Effector memory CD8-positive, alpha-beta T cell (primary cell): ENCODE measurements at places on chromosomes 7 and 10.
A peak's percentile ranks its signal among the peaks of the same experiment; 100 is the strongest.

DNA sequence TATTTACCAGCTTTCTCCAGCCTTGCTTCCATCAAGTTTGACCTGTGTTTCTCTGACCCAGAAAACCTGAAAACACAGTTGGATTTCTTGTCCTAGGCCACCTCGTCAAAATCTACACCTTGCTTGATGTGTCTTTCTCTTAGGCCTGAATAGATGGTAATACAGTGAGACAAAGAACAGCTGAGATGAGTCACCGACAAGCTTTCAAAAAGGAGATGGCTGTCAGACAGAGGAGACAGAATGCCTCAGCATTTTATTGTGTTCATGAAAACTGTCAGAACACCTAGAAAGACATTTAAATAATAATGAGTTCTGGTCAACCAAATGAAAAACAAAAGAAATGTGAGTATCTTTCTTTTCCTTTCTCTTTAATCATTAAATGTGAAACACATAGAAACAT lies 119.7 kb upstream of the SORCS1 start:
- no peak overlapping the region for H3K27ac ChIP-seq
- no peaks in the 10 kb centered on the region for H3K36me3 ChIP-seq
- no peak for DNase-seq
- H3K4me1 ChIP-seq = no peaks in the 10 kb centered on the region
- H3K27me3 ChIP-seq = no peaks in the 10 kb centered on the region
- no peak overlapping the region for H3K4me3 ChIP-seq

DNA sequence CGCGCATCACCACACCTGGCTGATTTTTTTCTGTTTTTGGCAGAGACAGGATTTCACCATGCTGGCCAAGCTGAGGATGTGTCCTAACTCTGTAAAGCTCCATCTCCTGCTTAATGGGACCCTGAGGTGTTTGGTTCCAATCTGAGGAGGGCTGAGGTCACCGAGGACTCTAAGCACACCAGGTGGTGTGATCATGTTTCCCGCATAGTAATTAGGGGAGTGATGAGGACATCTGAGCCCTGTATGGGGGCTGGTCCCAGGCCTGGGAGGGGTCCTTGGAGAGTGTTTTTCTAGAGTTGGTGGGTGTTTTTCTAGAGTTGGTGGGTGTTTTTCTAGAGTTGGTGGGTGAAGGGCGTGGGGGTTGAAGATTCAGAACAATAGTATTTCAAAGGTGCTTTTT lies 3.0 kb upstream of the ABHD11 start:
- no peak overlapping the region for H3K27ac ChIP-seq
- peaks cover 16% of the 10 kb centered on the region for H3K4me1 ChIP-seq
- H3K36me3 ChIP-seq = peaks cover 16% of the 10 kb centered on the region

DNA sequence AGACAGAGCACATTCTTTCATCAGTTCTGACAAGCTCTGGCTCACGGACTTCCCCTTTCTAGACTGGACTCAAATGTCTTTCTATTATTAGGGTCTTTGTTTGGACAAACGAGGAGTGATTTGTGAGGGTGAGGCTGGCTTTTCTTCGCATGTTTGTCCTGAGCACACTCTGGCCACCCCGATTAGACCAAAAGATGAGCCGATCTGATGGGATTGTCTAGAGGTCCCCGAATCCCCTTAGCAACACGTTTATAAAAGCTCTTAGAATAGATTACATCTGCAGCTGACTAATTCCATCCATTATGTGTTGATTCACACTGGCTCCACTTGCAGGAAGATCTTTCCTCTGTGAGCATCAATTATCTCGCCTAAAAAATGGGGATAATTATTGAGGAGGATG lies 675.4 kb upstream of the AUTS2 start:
- H3K4me1 ChIP-seq = no peaks in the 10 kb centered on the region
- H3K27me3 ChIP-seq = no peaks in the 10 kb centered on the region
- H3K27ac ChIP-seq = no peak overlapping the region
- H3K36me3 ChIP-seq = no peaks in the 10 kb centered on the region

GRCh38 chr7:106312906-106313305 lies 28.1 kb upstream of the NAMPT start:
- H3K4me3 ChIP-seq = no peak overlapping the region
- H3K27ac ChIP-seq = no peak overlapping the region
- H3K4me1 ChIP-seq = no peaks in the 10 kb centered on the region
- DNase-seq = no peak
- no peaks in the 10 kb centered on the region for H3K36me3 ChIP-seq
- peaks cover 17% of the 10 kb centered on the region for H3K27me3 ChIP-seq

GRCh38 chr7:135159359-135160085 lies 11.0 kb downstream of the CYREN start:
- peak overlapping the region; percentile 88 for H3K27ac ChIP-seq
- no peak for DNase-seq
- H3K4me3 ChIP-seq = peak overlapping the region; percentile 27
- H3K36me3 ChIP-seq = peaks cover 40% of the 10 kb centered on the region

- H3K4me1 ChIP-seq = no peaks in the 10 kb centered on the region
- no peak overlapping the region for H3K27ac ChIP-seq
- DNase-seq = no peak
- peaks cover 27% of the 10 kb centered on the region for H3K27me3 ChIP-seq
- H3K36me3 ChIP-seq = no peaks in the 10 kb centered on the region
Observed at GRCh38 chr7:22142572-22142971, 196.9 kb upstream of the CDCA7L start.

DNA sequence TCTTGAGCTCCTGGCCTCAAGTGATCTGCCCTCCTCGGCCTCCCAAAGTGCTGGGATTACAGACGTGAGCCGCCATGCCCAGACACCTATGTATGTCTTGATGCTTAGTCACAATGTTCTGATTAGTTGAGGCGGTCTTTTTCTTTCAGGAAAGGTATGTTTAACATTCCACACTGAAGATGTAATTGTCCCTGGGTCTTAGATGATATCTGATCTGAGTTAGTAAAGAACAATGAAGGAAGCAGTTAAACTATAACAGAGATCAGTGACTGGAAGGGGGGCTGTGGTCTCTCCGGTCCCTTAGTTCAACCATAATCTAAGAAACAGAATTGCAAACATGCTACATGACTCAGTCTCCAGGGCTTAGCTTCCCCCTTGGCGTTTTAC lies 31.5 kb upstream of the SH2D4B start:
- peaks cover 55% of the 10 kb centered on the region for H3K4me1 ChIP-seq
- H3K4me3 ChIP-seq = no peak overlapping the region
- peaks cover 55% of the 10 kb centered on the region for H3K36me3 ChIP-seq
- H3K27me3 ChIP-seq = no peaks in the 10 kb centered on the region

DNA sequence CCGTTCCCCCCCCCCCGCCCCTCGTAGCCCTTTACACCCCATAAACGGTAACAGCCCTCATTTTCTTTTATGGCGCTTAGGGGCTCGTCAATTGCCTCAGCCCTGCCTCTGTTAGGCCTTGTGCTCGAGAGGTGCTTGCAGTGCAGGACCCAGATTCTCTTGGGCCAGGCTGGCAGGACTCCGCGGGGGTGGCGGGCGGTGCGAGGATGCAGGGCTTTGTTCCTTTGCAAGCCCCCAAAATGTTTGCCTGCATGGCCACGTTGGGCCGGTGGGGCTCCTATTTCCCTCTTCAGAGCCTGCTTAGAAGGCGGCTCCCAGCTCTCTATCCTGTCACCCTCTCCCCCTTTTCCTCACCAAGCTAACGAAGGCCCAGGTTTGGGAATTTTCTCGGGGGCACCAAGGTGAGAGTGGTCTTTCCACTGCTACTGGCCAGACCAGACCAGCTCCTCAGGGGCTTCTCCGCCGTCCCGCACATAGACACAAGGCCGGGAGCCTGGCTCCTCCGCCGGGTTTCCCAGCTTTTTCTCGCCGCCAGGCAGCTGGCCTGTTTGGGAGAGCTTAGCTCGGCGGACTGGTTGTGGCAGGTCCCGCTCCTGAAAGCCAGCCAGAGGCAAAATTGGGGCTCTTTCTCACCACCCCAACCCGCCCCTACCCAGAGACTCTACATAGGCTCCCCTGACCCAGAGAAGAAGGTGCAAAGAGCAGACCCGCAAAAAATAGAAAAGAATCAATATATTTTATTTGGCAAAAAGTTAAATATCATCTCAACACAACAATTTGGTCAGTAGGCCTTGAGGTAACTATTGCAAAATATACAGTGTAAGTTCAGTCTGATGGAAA lies 3.4 kb downstream of the HOXA9 start:
- H3K27ac ChIP-seq = no peak overlapping the region
- peaks cover 18% of the 10 kb centered on the region for H3K4me1 ChIP-seq
- H3K27me3 ChIP-seq = peaks cover 95% of the 10 kb centered on the region

- peaks cover 8% of the 10 kb centered on the region for H3K4me1 ChIP-seq
- H3K4me3 ChIP-seq = no peak overlapping the region
- H3K27ac ChIP-seq = no peak overlapping the region
- no peak for DNase-seq
Observed at GRCh38 chr7:128446306-128446705, 9.4 kb upstream of the HILPDA start.

GRCh38 chr7:77696643-77697534 lies 630 bp downstream of the RSBN1L start:
- DNase-seq = peak; percentile 48
- H3K4me1 ChIP-seq = peaks cover 31% of the 10 kb centered on the region
- H3K27ac ChIP-seq = peak overlapping the region; percentile 96

- H3K4me3 ChIP-seq = no peak overlapping the region
- no peak for DNase-seq
- H3K27me3 ChIP-seq = peaks cover 69% of the 10 kb centered on the region
Observed at GRCh38 chr10:86312701-86313270, 53.8 kb downstream of the GRID1 start.

DNA sequence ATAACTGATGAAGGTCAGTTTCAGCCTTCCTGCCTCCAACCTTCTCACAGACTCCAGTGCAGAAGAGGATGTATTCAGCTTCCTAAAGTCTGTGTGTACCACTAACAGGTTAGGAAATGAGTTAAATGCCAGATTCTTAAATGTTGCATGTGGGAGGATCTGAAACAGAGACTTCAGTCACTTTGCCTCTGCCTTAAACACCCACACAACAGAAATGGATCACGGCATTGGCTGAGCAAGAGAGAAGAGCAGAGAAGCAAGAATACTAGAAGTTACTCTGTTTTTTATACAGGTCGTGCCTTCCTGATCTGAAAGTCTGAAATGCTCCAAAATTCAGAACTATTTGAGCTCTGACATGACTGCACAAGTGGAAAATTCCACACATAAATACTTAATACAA lies 98.9 kb upstream of the ARHGAP21 start:
- no peak overlapping the region for H3K4me3 ChIP-seq
- no peak overlapping the region for H3K27ac ChIP-seq
- H3K27me3 ChIP-seq = no peaks in the 10 kb centered on the region
- no peak for DNase-seq
- no peaks in the 10 kb centered on the region for H3K36me3 ChIP-seq

DNA sequence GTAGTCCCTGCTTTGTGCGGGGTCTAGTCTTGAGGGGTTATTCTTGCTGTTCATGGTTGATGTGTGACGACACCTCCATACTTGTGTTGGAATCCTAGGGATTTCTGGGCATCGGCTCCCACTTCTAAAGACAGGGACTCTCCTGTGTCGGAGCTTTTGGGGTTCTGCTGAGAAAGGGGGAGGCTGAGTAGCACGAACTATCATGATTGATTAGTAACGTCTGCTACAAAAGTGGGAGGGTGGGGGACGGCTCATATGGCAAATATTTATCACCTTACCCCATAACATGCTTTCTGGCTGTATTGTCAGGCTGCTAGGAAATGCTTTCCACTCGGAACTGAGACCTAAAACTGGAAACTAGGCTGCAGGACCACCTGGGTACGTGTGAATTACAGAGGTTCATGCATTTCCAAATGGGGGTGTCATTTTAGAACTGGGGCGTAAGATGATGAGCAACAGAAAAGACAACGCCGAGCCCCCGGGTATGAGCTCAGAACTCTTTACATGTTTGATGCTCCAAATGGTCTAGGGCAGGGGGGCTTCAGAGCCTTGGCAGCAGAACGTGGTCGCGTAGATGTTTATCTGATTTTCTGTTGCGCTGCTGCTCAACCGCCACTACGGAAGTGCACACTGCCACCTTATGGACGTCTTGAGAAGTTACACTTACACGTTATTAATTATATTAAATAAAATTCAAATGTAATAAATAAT lies 15.1 kb upstream of the NME8 start:
- H3K4me1 ChIP-seq = peaks cover 14% of the 10 kb centered on the region
- H3K27me3 ChIP-seq = no peaks in the 10 kb centered on the region

DNA sequence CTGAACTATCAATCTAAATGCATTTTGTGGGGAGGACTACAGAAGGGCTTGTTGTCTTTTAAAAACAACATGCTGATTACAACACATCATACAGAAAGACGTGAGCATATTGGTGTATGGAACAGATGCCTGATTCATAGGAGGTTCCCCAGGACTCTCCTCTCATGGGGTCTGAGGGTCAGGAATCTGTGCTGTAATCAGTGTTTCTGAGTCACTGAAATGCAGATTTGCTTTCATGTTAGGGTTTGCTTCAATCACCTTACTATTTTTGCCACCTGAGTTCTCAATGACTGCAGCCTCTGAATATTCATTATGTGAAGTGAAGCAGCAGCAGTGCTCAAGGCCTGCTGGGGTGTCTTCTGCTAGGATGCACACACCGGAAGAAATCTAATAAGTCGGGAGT lies 550 bp upstream of the ANK3 start:
- no peak overlapping the region for H3K4me3 ChIP-seq
- H3K36me3 ChIP-seq = no peaks in the 10 kb centered on the region
- no peak overlapping the region for H3K27ac ChIP-seq
- H3K27me3 ChIP-seq = no peaks in the 10 kb centered on the region
- DNase-seq = no peak

- no peak overlapping the region for H3K4me3 ChIP-seq
- no peak overlapping the region for H3K27ac ChIP-seq
- H3K27me3 ChIP-seq = no peaks in the 10 kb centered on the region
- H3K4me1 ChIP-seq = no peaks in the 10 kb centered on the region
- no peaks in the 10 kb centered on the region for H3K36me3 ChIP-seq
- DNase-seq = no peak
Observed at GRCh38 chr7:86437951-86438450, 205.7 kb upstream of the GRM3 start.

DNA sequence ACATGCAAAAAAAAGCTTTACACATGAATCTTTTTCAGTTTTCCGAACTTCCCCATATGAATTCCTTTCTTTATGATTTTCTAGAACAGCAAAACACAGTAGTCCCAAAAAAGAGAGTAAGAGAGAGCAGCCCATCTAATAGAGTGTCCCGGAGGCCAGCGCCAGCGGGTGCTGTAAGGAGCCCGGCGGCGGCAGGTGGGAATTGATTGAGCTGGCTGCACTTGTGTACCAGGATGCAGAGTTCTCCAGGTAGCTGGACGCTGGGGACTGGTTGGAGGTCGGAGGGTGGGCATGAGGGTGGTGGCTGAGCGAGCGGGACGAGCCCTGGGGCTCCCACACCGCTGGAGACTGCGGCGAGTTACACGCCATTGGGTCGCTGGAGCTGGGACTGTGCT lies 4.0 kb downstream of the DLX5 start:
- H3K4me1 ChIP-seq = peaks cover 19% of the 10 kb centered on the region
- DNase-seq = no peak
- H3K27ac ChIP-seq = no peak overlapping the region
- peaks cover 6% of the 10 kb centered on the region for H3K36me3 ChIP-seq
